Activated CD4-positive, alpha-beta T cell treated with anti-CD3 and anti-CD28 coated beads for 36 hours (primary cell): ENCODE measurements at places on chromosomes 4 and X. TPM values are rescaled to one million over a fixed set of nuclear protein-coding genes. Genes with fewer than 3 reads are reported as not detected.

CRLF2 gene
- 1.3 TPM for total RNA-seq

FAM47B gene
- total RNA-seq = not detected

DNA sequence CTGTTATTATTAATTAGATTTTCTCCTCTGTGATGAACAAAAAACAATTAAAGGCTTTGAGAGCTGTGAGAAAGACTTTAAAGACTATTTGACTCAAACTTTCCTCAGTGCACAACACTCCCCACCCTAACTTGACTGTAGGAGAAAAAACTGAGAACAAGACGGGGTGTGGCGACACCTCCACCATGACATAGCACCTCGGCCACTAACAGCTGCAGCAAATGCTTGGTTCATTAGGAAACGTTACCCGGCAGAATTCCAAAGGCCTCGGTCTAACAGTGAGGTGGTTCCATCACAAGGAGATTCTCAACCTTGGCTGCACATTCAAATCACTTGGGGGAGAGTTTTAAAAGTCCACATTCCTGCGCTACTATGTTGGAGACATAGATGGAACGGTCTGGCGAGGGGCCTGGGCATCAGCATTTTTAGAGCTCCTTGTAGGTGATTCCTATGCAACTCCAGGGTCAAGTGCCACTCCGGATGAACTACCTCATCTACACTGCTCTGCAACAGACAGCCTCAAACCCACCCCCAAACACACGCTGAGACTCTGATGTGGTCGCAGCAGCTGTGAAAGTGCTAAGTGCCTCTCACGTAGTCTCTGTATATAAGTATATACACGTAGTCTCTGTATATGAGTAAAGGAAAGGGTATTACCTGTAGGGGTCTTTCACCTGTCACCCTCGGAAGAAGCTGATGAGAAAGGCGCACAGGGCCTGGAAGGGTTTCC is 1.0 kb downstream of the FGFBP2 start:
- DNase-seq = peak; percentile 34

- DNase-seq = no peak
These were observed 26.8 kb upstream of the AREG start for GRCh38 chr4:74418063-74418670.

DNA sequence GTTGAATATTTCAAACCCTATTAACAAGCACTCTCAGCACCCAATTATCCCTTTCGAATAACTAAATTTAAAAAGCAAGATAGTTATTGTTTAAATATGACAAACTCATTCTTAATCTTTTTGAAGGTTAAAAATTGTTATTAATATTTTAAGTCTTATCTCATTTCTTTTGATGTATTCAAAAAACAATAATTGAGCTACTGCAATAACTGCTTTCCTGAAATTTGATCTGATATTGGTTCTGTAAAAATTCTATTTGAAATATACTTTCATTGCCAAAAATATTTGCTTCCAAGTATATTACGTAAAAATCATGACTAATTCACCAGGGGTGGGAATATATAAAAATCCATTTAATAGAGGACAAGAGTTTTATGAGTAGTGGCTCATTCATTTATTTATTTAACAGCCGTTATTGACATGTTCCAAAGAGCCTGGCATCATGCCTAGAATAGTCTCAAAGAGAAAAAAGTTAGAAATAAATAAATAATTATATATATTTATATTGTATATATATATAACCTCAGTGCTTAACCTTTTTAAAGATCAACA is 34.4 kb downstream of the GLRA3 start:
- no peak for DNase-seq

APLN gene
- 1.9 TPM for total RNA-seq

DNA sequence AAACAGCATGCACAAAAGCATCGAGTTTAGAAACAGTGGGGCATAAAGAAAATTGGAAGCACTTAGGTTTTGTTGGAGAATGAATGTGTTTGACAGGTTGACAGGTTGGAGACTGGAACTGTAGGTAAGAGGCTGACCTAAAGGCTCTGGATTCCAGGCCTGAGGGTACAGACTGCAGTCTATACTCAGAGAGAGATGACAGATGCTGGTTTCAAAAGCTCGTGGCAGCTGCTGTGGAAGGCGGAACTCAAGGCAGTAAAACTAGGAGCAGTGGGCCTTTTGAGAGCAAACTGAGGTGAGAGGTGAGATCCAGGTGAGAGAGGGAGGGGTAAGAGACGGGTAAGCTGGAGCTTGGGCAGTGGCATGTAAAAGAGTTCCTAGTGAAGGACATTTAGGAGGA is 415.2 kb downstream of the TRIML1 start:
- no peak for DNase-seq

DNA sequence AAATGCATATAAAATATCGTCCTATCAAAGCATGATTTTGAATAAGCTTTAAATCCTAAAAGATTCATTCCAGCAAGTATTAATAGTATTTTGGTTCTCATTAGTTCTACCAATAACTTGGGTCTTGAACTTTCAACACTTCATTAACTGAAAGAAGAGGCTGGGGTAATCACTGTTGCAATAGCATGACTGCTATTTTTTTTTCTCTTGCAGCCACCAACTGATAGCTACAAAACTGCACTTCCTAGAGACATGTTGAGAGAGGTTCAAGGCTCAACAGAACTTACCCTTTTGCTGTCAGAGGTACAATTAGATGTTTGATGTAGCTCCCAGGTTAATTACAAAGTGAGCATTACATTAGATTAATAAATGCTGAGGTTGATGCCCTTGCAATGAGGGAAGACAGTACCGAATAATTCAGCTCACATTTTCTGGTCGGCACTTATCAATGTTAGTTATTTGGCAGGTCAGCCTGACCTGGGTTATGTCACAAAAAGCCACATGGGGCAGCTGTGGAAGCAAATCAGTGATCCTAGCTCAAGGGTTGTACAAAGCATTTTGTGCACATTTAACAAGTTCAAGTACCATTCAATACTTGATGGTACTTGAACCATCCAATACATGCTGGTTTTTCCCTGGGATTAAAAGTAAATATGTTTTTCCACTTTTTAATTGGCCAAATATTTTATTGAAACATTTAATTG is 29.9 kb upstream of the TET2 start:
- DNase-seq = no peak

GRCh38 chr4:87525636-87526295 is 3.4 kb downstream of the SPARCL1 start:
- DNase-seq = no peak

ENAM gene
- total RNA-seq = not detected

MUC7 gene
- not detected for total RNA-seq

DNA sequence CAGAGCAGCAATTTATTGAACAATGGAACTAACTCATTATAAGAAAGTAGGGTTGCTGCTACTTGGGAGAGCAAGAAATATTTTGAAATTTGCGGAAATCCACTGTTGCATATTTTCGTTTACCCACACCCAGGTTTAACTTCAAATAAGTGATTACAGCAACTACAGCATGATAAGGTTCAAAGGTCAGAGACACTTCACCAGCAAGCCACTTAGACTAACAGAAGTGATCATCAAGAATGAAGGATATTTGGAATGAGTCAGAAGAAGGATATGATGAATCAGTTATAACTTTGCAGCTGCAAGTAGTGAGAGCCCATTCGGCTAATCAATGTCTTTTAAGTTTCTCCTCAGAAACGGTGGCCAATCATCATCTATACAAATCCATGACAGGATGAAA is 199.3 kb downstream of the TMA16 start:
- no peak for DNase-seq

IL2RG gene
- total RNA-seq = 342 TPM

TMEM47 gene
- not detected for total RNA-seq

DNA sequence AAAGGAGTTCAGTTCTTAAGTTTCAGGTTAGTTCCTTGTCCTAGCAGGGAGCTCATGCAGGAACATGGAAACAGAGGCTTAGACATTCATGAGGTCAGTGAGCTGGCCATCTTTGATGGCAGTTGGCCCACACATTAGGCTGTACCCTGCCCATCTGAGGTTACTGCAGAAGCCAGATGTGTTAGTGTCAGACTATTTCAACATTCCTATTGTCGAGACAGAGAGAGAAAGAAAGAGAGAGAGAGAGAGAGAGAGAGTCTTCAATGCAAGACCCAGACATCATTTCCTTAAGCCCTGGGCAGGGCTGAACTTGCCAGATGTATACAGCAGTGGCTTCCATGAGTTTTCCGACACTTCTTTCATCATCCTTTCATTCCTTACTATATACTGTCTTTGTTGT is 91.3 kb downstream of the PPP1R2C start:
- DNase-seq = no peak

LCORL gene
- total RNA-seq = 8.0 TPM

BCAP31 gene
- total RNA-seq = 106 TPM

RAI2 gene
- total RNA-seq = 0.39 TPM

DNA sequence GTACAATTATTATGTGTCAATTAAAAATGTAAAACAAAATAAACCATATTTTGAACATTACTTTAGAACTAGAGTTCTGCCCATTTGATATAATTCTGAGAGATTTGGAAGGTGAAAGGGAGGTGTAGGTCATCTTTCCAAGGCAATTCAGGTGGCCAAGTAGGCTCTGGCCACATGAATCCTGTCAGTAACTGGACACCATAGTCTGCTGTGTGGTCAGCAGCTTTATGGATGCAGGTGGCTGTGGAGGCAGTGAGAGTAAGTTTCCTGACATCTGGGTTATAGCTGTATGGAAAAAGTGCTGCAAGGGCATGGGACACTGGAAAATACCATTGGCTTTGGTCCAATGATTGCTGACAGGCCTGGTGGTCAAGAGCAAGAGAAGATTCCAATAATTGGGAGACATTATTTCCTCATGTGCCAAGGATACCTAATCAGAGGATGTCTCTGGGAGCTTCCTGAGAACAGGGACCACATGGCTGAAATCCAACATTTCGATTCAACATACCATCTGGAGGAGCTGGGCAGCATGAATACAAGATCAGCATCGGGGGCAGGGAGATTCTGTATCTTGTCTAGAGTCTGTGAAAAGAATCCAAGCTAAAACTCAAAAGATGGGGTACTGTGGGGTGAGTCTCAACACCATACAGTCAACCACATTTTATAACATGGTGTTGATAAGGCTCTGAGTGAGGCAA is 523.1 kb downstream of the MID1IP1 start:
- DNase-seq = no peak

GRCh38 chr4:140725556-140725955 is 30.6 kb downstream of the TBC1D9 start:
- no peak for DNase-seq

DNA sequence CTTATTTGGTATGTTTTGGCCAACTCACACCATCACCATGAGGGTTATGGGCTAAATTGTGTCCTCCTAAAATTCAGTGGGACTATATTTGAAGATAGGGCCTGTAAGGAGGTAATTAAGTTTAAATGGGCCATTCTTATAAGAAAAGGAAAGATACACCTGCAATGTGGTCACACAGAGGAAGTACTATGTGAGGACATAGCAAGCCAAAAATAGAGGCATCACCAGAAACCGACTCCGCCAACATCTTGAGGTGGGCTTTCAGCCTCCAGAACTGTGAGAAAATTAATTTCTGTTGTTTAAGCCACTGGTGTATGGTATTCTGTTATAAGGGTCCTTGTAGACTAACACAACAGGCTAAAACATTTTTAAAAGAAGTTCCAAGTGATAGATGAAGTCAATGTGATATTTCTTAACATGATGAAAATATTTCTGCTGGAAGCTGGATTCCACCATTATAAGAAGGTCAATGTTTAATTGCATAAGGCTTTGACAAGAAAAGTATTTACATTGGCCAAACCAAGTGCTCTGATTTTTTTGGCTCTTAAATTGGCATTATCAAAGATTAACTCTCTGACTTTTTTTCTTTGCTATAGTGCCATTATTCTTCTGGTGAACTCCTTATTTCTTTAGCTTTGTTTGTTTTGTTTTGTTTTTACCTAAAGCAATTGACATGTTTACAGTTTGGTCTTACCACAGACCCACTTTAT is 540.9 kb downstream of the PPARGC1A start:
- DNase-seq = no peak

DNA sequence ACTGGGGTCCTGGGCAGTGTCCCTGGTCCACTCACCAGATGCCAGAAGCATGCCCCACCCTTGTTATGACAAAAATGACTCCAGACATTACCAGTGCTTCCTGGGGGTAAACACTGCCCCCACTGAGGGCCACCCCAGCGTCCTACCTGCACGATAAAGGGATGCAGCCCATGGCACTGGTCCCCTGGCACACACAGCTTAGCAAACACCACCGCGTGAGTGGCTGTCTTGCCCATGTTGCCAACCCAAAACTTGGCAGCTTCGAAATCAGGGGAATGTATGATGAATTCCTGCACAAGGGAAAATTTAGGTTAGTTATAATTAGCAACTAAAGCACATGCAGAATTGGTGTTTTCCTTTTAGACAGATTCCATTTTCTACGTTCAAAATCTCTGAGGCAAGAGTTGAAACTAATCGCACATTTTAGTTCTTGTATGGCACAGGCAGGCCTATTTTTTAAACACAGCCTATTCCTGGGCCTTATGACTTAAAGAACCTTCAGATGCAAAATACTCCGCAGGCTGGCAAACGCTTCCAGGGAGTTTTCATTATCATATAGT is 30.4 kb downstream of the ACOX3 start:
- DNase-seq = no peak

- no peak for DNase-seq
These were observed 54.5 kb upstream of the GABRA2 start for GRCh38 chr4:46444318-46445000.

GRCh38 chr4:102638621-102639020 is 122.1 kb downstream of the MANBA start:
- DNase-seq = no peak

- no peak for DNase-seq
These were observed 109.1 kb upstream of the TBL1X start for GRCh38 chrX:9355739-9356138.

DNA sequence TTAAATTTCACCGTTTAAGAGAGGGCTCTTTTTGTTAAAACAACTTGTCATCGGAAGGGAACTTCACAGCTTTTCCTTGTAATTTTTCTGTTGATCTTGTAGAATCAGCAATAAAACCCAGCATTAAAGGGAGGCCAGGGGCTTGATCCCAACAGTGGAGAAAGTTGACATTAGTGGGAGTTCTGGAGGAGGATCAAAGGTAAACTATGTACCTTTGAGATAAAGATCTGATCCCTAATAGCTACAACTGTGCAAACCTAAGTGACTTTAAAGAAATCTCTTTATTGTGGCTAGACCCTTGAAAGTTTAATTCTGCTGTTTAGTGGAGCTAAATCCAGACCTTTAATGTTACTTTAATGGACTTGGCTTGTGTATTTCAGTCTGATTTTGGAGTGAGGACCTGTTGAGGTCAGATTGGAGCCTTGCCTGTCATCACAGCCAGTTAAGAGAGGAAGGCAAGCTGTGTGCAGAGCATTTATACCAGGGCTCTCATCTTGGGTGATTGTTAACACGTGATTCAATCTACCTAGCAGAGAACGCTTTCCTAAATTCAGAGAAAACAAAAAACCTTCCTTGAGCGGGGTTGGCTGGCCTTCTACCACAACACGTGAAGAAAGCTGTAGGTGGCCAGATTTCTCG is 1.7 kb downstream of the DOCK11 start:
- DNase-seq = peak; percentile 39

MAPK10 gene
- not detected for total RNA-seq

DNA sequence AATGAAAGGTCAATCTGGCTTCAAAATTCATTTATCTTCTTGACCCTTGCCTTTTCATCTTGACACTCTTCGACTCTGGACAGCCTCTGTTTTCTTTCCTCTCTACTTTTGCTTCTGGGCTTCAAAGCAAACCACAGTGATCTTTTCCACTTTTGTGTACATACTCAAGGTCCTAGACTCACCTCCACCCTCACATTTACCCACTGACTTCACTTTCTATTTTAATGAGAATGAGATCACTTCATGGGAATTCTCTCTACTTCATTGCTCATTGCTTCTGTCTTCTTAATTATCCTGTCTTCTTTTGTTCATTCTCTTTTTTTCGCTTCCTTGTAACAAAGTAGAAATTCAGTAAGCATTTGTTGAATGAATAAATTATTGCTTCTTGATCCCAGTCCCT is 330.1 kb upstream of the HAND2 start:
- no peak for DNase-seq

GRCh38 chrX:24658421-24658820 is 11.3 kb upstream of the PCYT1B start:
- no peak for DNase-seq
